ENCODE measurements at places on chromosomes 5 and 9. TPM values are rescaled to one million over a fixed set of nuclear protein-coding genes. Genes with fewer than 3 reads are reported as not detected.
A peak's percentile ranks its signal among the peaks of the same experiment; 100 is the strongest.

DNA sequence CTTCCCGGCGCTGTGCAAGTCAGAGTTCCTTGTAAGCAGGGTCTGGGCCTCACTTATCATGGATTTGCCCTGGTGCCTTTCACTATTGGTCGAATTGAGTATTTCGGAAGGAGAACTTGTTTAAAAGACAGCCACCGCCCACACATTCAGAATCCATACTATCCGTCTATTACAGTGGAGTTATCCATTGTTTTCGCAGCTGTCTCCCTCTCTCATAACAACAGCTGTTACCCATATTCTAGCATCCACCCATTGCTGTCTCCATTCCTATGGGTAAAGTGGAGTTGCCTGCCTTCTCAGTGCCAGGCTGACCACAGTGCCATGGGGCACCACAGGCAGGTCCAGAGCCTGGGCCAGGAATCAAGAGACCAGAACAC lies 20.2 kb downstream of the FAXDC2 start:
- DNase-seq, result peak; percentile 43

AQP7 gene
- total RNA-seq, result 0.12 TPM

NR5A1 gene
- total RNA-seq, result not detected

TPPP gene
- 0.05 TPM for total RNA-seq

DNA sequence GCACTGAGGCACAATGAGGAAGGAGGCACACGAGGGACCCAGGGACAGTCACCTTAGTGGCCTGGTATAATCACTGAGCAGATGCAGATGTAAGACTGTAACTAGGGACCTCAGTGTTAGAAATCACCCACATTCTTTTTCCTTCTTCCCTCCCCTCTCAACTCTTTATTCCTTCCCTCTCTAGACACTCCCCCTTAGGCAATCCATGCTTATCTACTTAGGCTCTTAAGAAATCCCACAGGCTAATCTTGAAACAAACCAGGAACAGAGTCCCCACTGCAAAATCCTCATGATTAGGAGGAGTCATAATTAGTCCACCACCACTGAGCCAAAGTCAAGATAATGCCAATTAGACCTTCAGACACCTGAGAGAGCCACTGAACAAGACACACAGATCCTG lies 84.7 kb downstream of the ELAVL2 start:
- no peak for DNase-seq

DNA sequence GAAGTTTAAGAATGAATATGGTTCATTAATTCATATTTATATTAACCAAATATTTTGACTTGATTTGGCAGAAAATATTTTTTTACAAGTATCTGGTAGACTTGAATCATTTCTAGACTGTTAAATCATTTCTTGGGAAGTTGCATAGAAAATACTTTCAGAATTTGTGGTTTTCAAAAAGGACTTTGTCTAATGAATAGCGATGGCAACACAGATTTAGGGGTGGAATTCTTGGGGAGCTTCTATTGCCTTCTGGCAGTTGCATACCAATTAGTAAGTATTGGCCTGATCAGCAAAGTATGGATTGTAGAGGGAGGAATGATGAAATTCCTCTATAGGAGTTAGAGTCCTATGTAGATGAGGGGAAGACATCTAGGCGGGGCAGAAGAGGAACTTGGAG lies 68.6 kb upstream of the CKMT2 start:
- DNase-seq, result no peak

- no peak for DNase-seq
These were observed 2.0 kb downstream of the LHX2 start for GRCh38 chr9:124013309-124014210.

DNA sequence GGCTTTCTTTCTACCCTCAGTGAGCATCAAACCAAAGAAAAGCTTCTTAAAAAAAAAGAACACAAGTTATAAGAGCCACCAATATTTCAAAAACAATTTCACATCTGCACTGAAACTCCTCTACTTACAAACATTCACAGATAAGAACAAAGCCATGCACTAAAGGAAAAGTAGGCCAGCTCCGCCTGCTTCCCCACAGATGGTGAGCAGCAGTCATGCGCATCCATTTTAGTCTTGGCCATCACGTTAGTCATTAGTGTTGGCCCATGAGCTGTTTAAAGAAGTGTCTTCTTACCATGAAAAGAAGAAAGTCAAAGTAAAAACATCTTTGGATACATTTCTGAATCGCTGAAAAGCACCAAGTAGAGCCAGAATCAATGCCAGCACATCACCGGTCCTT lies 40.0 kb upstream of the SMIM23 start:
- no peak for DNase-seq

PCSK1 gene
- 0.02 TPM for total RNA-seq

Data from A172 (cell line).